ENCODE measurements at places on chromosomes 7 and 10.

DNA sequence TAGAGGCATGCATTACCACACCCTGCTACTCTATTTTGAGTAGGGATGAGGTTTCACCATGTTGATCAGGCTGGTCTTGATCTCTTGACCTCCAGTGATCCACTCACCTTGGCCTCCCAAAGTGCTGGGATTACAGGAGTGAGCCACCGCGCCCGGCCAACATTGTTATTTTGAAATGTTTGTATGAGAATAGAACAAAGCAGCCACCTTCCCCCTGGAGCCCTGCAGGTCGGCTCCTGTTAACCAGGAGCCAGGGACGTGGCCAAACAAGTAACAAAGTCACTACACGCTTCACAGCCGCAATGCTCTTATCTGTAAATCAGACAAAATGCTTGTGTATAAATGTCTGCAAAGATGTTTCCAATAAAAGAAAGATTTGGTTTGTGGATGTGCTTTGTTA lies 295.4 kb downstream of the CNTNAP2 start:
- no peak for DNase-seq

DNA sequence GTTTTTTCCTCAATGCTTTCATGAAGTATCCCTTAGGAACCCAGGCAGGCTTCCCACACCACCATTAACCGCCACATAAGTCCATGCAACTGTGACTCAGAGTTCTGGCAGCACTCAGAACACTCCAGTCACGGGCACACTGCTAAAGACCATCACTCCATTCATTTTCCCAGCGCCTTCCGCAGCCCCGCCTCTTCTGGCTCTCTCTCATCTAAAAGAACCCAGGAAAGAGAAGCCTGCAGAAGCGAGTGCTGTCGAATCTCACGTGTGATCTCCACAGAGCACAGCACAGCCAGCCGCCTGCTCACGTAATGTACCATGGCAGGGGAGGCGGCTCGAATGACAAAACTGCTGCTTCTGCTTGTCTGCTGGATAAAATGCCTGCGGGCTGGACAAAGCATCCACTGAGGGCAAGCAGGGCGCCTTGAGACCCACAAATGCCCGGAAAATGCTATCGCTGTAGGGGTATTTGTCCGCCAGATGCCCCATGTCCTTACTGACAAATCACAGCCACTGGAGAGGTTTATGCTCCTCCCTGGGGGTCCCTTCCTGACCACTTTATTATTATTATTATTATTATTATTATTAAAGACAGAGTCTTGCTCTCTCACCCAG lies 1.8 kb downstream of the PSMG3 start:
- DNase-seq = no peak

GRCh38 chr10:14971867-14972448 lies 12.8 kb downstream of the MEIG1 start:
- DNase-seq = no peak

GRCh38 chr10:103648636-103649532 lies 155.4 kb downstream of the NEURL1 start:
- no peak for DNase-seq

DNA sequence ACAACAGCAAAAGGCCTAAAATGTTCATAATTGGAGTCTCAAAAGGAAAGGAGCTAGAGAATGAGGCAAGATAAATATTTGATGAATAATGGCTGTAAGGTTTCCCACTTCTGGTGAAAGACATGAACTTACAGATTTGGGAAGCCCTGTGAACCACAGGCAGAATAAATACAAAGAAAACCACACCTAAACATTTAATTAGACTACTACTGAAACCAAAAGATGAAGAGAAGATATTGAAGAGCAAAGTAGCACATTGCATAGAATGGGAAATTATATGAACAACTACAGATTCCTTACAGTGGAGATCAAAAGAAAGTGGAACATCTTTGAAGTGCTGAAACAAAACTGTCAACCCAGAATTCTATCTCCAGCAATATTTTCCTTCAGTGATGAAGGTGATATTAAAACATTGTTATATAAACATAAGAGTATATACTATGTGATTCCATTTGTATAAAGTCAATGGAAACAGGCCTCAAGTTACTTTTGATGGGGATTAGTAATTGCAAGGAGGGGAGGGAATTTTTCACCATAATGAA lies 191.3 kb upstream of the KAT6B start:
- DNase-seq = no peak

DNA sequence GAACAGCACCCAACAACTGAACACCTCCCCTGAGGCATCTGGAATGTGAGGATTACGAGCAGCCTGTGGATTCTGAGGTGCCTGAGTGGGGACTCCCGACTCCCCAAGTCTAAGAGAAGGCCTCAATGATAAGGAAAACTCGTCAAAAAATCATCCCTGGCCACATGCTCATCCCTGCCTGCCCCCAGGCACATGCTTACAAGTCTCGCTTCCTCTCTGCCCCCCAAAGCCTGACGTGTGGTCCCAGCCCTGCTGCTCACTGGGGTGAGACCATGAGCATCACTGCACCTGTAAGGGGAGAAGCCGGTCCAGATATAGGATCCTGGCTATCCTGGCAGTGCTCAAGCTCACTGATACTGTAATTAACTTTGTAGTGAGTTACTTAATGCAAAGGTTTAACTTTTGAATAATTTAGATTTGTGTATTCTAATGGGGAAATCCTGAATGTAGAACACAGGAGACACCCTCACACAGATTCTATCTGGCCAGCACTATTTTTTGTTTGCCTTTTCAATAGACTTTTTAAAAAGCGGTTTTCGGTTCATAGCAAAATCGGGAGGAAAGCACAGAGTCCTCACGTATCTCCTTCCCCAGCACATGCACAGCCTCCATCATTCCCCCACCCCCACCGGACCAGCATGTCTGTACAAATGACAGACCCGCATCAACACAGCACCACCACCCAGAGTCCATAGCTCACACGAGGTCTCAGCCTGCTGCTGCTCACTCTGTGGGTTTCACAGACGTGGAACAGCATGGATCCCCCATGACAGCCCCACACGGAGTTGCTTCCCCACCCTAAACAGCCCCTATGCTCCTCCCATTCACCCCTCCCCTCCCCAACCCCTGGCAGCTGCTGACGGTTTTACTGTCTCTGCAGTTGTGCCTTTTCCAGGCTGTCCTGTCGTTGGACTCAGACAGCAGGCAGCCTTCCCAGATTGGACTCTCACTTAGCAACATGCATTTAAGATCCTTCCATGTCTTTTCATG lies 167.9 kb downstream of the DIP2C start:
- DNase-seq = no peak

- DNase-seq = no peak
Measured at GRCh38 chr7:15419596-15419995, 142.2 kb downstream of the AGMO start.

DNA sequence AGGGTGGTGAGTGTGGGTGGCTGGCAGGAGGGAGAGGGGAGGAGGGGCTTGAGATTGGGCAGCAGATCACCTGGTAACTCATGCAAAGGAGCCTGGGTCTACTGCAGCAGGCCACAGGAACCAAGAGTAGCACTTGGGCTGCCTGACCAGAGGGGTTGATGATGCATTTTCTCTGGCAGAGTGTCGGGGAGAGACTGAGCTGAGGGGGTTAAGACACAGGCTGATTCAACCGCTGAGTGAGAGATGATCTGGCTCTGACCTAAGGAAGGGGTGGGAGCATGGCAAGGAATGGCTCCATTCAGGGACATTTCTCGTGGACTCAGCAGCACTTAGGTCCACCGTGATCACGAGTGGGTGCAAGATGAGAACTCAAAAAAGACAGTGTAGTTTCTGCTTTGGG lies 115.5 kb upstream of the STK17A start:
- DNase-seq = no peak

GRCh38 chr10:125742465-125742864 lies 23.0 kb downstream of the EDRF1 start:
- DNase-seq = no peak

DNA sequence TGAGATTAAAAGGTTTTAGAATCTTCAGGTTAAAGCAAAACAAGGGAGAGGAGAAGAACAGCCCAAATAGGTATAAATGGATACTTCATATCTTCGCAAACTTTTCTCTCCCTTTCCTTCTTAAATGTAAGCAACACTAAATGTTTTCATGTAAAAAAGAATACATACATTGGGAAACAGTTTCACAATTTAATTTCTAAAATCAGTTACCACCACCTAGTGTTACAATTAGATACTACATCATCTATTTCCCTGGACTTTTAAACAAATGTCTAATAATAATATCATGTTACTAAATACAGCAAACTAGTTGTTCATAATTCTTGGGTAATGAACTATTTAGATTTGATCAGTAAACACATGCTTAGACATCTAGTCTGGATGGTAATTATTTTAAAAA lies 35.8 kb downstream of the MINDY3 start:
- no peak for DNase-seq

DNA sequence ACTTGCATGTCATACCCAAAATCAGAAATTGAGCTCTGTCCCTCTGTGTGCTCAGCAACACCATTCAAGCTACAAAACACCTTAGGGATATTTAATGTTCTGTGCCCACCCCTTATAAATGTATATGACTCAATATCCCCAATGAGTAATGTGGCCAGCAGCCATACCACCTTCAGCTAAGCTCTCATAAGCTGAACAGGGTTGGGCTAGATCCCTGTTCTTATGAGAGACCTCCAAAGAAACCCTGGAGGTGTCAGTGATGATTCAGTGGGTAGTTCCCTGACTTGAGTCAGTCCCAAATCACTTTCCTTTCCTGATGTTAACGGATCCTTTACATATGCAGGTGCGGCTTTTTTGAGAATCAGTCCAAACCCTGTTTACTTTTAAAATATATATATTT lies 253.8 kb downstream of the CREB5 start:
- no peak for DNase-seq

All from kidney capillary endothelial cell (primary cell).